Activated T-helper 1 cell treated with anti-CD3 and anti-CD28 coated beads, Interleukin-12 subunit alpha, Interleukin-12 subunit beta, Interleukin-2, Interleukin-4 antibody, amounts not matched to agents 30 ng/mL and 10 ng/mL and 1 ng/mL, durations not matched to agents 14 hours and 24 hours and 36 hours (primary cell): ENCODE measurements at places on chromosomes 1 and 21. TPM values are rescaled to one million over a fixed set of nuclear protein-coding genes. Genes with fewer than 3 reads are reported as not detected.

Gene CCDC28B
- total RNA-seq = 28.2 and 32.6 TPM in 2 replicates

Gene COL18A1
- 2.1 and 3.4 TPM in 2 replicates for total RNA-seq

Gene S100A7A
- total RNA-seq = not detected in 2 replicates

Gene AMPD1
- total RNA-seq = 0.56 TPM in 1 of 2 replicates, not detected in the other

Gene KRTAP12-2
- not detected in 2 replicates for total RNA-seq

DNA sequence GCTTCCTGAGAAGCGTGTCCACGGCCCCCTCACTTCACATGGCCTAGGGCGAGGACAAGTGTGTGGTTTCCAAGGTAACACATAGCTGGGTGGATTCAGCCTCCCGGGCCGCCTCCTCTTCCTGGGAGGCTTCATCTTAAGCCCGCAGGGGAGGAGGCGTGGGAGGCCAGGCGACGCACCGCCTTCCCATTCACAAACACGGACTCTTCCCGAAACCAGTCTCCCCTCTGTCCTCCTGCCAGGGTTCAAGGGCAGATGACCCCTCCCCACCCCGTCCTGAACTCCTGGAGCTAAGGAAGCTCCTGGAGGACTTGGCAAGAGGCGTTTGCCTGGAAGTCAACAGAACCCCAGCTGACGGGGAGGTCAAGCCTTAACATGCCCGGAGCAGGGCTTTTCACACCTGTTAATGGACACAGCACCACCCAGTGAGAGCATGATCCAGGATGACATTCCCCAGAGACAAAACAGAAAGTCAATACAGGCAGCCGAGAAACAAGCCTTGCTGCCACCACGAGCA, 56.7 kb downstream of the KCNN3 start:
- no peak for DNase-seq

- DNase-seq = no peak
Measured at GRCh38 chr1:207908107-207908734, 2.7 kb downstream of the CD34 start.

DNA sequence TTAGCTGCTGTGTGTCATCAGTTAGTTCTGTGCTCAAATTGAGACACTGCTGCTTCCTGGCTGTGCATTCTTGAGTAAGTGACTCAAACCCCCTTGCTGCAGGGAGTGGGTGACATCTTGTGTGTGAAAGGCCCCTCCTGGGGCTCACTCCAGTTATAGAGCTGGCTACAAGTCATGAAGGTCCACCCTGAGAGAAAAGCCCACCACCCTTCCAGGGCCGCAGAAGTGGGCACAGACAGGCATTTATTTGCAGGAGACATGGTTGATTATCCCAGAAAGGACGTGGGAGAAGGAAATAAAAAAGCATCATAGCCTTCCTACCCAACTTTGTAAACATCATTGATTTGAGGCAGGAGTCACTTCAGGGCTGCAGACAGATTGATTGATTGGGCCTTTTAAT, 550.6 kb downstream of the MATN1 start:
- no peak for DNase-seq

DNA sequence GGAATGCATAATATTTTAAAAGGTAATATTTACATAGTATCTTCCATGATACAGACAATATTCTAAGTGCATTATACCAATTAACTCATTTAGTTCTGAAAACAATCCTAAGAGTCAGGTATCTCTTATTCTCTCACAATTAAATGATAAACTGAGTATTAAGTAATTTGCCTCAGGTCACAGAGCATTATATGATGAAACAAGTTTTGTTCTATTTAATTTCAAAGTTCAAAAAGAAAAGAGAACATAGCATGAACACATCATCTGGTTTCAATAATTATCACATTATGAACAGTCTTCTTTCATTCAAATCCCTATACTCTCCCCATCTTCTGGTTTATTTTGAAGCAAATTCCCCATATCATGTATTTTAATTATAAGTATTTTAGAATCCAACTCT, 927.5 kb downstream of the ADGRL2 start:
- DNase-seq = no peak

DNA sequence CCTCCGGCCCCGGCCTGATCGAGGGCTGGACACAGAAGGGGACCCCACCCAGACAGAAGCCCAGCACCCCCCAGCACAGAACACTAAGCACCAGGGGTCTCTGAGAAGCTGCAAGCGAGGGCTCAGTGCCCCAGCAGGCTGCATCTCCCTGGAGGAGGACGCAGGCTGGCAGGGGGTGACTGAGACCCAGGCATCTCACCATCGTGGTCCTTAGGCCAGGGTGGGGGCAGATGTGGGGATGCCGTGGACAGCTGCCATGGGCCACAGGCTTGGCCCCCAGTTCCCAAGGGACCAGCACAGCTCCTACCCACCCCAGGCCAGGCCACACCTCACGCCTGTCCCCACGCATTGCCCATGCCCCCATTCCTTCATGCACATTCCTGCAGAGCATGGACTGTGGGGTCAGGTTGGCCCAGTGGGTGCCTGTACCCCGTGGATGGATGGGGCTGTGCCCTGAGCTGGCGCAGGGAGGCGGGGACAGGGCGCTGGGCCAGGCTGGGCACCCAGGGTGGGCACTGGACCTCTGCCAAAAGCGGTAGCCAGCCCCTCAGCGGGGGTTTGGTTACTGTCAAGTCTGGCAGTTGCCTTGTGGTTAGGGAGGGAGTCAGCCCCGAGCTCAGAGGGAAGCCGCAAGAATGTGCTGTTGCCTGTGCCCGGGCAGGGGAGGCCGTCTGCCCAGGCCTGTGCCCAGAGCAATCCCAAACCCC, 61.5 kb downstream of the ARHGEF16 start:
- DNase-seq = no peak

- DNase-seq = no peak
Measured at GRCh38 chr1:64114012-64114525, 89.4 kb upstream of the UBE2U start.

- DNase-seq = peak; percentile 8
Measured at GRCh38 chr21:33127154-33127867, 57.4 kb downstream of the OLIG1 start.

DNA sequence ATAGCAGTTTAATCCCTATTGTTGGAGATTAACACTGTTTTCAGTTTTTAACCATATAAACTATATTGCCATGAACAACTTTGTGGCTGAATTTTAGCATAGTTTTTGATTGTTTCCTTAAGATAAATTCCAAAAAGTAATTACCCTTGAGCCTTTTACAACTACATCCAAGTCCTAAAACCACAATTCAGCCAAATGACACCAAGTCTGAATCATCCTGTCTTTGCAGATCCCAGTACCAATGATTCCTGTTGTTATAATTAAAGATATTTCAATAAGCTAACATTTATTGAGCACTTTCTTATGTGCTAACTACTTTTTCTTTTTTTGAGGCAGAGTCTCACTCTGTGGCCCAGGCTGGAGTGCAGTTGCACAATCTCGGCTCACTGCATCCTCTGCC, 35.6 kb downstream of the IL23R start:
- DNase-seq = no peak

DNA sequence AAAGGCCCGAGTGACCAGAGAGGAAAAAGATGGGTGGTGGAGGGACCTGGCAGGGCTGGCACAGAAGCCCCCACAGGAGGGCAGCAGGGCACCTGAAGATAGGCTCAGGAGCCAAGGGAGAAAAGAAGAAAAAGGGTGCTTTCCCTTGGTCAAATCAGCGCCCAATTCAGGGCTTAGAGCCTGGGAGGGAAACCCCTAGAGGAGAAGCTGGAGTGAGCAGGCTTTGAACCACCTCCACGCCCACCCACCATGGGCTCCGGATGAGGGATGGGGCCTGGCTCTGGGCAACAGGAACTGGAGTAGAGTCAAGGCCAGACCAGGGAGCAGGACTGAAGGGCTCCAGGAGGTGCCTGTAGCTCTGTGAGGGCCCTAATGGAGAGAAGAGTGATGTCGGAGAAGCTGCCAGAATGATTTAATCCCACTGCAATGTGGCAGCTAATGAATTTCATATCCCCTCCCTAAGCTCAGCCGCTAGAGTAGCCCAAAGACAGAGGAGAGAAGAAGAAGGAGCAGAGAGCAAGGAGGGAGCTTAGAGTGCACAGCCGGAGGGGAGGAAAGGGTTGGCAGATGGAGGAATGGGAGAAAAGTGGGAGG, 12.0 kb upstream of the PRELP start:
- no peak for DNase-seq

DNA sequence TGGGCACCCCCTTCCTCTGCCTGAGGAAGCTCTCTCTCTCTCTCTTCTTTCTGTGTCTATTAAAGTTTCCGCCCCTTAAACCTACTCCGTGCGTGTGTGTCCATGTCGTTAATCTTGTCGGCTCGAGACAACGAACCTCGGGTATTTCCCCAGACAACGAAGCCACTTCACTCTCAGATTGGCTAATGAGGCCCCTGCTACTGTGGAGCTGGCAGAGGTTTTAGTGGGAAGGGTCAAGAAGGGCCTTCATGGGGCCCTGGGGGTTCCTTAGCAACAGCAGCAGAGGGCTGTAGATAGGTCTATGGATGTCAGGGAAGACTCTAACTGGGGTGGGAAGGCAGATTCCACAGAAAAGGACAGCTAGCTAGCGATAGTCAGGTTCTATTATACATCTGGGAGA, 239.8 kb upstream of the RAB4A start:
- DNase-seq = no peak

GRCh38 chr21:28742527-28742926, 250.2 kb downstream of the LTN1 start:
- DNase-seq = no peak

DNA sequence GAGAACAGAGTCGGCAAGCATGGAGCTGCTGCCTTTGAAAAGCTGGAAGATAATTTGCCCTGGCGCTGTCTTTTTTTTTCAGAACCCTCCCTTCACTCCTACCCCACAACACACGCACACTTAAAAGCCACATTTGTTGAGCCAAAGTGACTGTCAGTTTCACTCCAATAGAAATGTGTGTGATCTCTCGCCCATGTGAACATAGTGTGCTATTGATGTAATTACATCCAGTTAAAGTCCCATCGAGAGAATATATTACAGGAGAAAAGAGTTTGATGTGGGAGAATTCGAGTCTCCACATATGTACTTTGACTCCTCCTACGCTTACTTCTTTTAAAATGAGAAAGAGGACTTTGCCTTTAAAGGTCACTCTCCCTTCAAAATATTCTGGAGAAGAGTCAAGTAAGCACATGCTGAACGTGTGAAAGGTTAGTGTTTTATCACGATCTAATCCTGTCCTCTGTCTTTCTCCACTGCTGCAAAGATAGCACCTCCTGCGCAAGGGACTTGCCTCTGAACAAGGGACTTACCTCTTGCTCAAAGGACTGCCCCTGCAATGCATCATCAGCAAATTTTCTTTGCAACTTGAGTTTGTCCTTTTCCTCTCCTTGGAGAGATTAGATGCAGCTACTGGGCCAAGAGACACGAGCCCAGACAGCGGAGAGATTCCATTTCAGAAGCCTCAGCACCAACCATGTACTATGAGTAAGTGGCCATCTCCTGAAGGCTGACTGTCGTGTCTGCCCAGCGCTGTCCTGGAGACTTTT, 613.9 kb downstream of the PTPRU start:
- no peak for DNase-seq

GRCh38 chr21:20647607-20648006, 350.6 kb upstream of the NCAM2 start:
- no peak for DNase-seq

GRCh38 chr1:119632103-119632490, 16.0 kb downstream of the ZNF697 start:
- DNase-seq = no peak

DNA sequence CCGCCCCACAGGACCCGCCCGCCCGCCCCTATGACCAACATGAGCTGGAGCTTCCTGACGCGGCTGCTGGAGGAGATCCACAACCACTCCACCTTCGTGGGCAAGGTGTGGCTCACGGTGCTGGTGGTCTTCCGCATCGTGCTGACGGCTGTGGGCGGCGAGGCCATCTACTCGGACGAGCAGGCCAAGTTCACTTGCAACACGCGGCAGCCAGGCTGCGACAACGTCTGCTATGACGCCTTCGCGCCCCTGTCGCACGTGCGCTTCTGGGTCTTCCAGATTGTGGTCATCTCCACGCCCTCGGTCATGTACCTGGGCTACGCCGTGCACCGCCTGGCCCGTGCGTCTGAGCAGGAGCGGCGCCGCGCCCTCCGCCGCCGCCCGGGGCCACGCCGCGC, 7.9 kb upstream of the IBA57 start:
- no peak for DNase-seq

GRCh38 chr1:45924736-45925135, 121.3 kb downstream of the MAST2 start:
- no peak for DNase-seq

DNA sequence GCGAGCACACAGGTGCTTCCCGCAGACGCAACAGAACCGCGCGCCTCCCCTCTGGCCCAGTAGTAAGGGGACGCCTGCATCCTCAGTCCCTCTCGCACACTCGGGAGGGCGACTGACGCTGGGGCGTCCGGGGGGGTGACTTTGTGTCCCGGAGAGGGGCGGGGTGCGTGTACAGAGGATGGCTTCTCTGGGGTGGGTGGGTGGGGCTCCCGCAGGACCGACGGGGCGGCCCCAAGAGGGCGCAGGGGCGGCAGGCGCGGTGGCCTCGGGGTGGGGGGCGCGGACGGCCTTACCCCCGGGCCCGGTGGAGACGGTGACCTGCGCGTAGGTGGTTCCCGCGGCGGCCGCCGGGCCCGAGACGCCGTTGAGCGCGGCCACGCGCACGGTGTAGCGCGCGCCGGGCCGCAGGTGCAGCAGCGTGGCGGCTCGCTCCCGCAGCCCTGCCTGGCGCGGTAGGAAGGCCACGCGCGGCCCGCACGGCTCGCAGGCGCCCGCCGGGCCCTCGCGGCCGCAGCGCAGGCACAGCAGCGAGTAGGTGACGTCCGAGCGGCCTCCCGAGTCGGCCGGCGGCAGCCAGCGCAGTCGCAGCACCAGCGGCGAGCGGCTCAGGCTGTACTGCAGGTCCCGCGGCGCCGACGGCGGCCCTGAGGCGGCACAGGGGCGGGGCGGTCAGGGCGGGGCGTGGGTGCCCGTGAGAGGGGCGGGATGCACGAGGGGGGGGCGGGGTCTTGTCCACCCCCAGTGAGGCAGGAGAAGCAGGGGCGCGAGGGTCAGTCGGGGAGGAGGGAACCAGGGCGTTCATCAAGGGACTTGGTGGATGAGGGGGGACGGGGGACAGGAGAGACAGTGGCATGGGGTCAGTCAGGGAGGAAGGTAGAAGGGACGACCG, 12.1 kb downstream of the EPHA10 start:
- DNase-seq = no peak
